ENCODE measurements at places on chromosomes 5 and 9. TPM values are rescaled to one million over a fixed set of nuclear protein-coding genes. Genes with fewer than 3 reads are reported as not detected.

Gene IL6ST
- total RNA-seq = 464 TPM

Gene ARHGEF39
- total RNA-seq = 1.5 TPM

Gene PCDHA10
- 0.47 TPM for total RNA-seq

Gene OGN
- 11.8 TPM for total RNA-seq

Gene ZNF883
- 1.0 TPM for total RNA-seq

Gene GABRB2
- total RNA-seq = 0.50 TPM

Gene IL4
- total RNA-seq = not detected

GRCh38 chr5:78597068-78597973 is 51.3 kb downstream of the LHFPL2 start:
- peaks cover 28% of the 10 kb centered on the region for H3K4me1 ChIP-seq
- H3K36me3 ChIP-seq = no peaks in the 10 kb centered on the region
- H3K4me3 ChIP-seq = no peak overlapping the region

- no peaks in the 10 kb centered on the region for H3K36me3 ChIP-seq
- H3K4me1 ChIP-seq = no peaks in the 10 kb centered on the region
- no peaks in the 10 kb centered on the region for H3K27me3 ChIP-seq
- H3K4me3 ChIP-seq = no peak overlapping the region
- H3K27ac ChIP-seq = no peak overlapping the region
Measured at GRCh38 chr9:15786616-15787015, 233.8 kb downstream of the CCDC171 start.

DNA sequence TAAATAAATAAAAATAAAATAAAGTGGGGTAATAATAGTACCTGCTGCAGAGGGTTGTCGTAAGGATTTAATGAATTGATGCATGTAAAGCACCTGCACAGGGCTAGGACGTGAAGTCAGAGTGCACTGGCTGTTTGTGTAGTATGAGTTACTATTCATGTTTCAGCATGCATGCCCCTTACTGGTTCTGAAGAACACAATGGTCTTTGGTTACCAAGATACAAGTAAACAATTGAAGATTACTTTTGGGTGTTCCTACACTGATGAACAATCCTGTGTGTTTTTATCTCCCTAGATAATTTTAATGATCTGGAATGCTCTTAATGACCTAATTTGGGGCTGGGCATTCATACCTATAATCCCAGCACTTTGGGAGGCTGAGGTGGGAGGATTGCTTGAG is 23.2 kb upstream of the PRRC2B start:
- H3K27me3 ChIP-seq = no peaks in the 10 kb centered on the region
- peaks cover 17% of the 10 kb centered on the region for H3K4me1 ChIP-seq
- H3K27ac ChIP-seq = no peak overlapping the region
- H3K4me3 ChIP-seq = no peak overlapping the region

GRCh38 chr5:111069839-111070238 is 1.7 kb upstream of the TSLP start:
- H3K27ac ChIP-seq = no peak overlapping the region
- H3K4me3 ChIP-seq = no peak overlapping the region
- peaks cover 21% of the 10 kb centered on the region for H3K4me1 ChIP-seq
- H3K36me3 ChIP-seq = no peaks in the 10 kb centered on the region
- peaks cover 22% of the 10 kb centered on the region for H3K27me3 ChIP-seq

DNA sequence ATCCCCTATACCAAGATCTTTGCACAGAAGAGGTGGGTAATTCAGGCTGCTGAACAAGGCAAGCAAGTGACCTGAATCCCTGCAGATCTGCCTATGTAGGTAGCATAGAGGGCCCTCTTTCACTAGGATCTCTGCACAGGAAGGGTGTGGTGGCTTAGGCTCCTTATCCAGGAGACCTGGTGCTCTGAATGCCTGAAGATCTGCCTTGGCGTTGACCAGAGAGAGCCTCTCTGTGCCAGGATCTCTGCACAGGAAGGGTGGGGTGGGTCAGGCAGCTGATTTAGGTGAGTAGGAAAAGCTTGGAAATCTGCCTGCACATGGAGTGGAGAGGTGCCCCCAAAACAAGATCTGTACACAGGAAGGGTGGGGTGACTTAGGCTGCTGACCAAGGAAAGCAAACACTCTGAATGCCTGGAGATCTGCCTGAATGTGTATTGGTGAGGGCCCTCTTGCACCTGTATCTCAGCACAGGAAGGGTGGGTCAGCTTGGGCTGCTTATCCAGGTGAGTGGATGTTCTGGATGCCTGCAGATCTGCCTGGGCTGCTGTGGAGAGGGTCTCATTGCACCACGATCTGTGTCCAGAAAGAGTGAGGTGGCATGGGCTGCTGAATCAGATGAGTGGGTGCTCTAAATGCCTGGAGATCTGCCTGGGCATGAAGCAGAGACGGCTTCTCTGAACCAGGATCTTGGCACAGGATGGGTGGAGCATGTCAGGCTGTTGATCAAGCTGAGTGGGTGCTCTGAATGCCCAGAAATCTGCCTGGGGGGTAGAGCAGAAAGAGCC is 365.9 kb downstream of the DMAC1 start:
- no peaks in the 10 kb centered on the region for H3K4me1 ChIP-seq
- H3K4me3 ChIP-seq = no peak overlapping the region
- no peaks in the 10 kb centered on the region for H3K27me3 ChIP-seq

GRCh38 chr5:6687505-6687904 is 25.7 kb upstream of the TENT4A start:
- H3K4me3 ChIP-seq = no peak overlapping the region
- no peaks in the 10 kb centered on the region for H3K36me3 ChIP-seq
- H3K27ac ChIP-seq = no peak overlapping the region
- no peaks in the 10 kb centered on the region for H3K4me1 ChIP-seq

DNA sequence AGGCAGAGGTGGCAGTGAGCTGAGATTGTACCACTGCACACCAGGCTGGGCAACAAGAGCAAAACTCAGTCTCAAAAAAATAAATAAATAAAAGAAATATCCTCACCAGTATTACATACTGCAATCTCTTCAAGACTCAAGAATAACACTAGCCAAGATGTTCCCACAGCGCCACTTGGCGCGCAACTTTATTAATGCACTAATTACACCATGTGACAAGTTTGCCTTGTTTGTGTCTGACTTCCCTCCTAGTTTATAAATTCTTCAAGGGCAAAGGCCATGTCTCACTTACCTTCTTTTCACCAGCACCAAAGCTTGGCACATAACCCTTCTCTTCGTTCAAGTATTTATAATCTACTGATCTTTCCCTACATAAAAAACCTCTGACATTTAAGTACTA is 4.8 kb downstream of the SKP1 start:
- no peak overlapping the region for H3K4me3 ChIP-seq
- H3K27ac ChIP-seq = no peak overlapping the region
